ENCODE measurements at places on chromosomes 2 and 18. TPM values are rescaled to one million over a fixed set of nuclear protein-coding genes. Genes with fewer than 3 reads are reported as not detected.

The CDH19 gene
- total RNA-seq: not detected

GRCh38 chr2:74843899-74844298 lies 10.0 kb downstream of the HK2 start:
- peaks cover 89% of the 10 kb centered on the region for H3K4me1 ChIP-seq
- peak overlapping the region; percentile 81 for H3K27ac ChIP-seq
- no peaks in the 10 kb centered on the region for H3K27me3 ChIP-seq
- peaks cover 15% of the 10 kb centered on the region for H3K36me3 ChIP-seq

GRCh38 chr2:174846218-174846617 lies 81.9 kb upstream of the CHRNA1 start:
- no peak overlapping the region for H3K27ac ChIP-seq
- no peaks in the 10 kb centered on the region for H3K36me3 ChIP-seq
- peaks cover 20% of the 10 kb centered on the region for H3K4me1 ChIP-seq
- no peak for DNase-seq
- no peaks in the 10 kb centered on the region for H3K27me3 ChIP-seq
- H3K4me3 ChIP-seq: no peak overlapping the region

GRCh38 chr18:5478261-5478660 lies 65.5 kb downstream of the EPB41L3 start:
- H3K27ac ChIP-seq: no peak overlapping the region
- DNase-seq: no peak
- H3K36me3 ChIP-seq: no peaks in the 10 kb centered on the region

DNA sequence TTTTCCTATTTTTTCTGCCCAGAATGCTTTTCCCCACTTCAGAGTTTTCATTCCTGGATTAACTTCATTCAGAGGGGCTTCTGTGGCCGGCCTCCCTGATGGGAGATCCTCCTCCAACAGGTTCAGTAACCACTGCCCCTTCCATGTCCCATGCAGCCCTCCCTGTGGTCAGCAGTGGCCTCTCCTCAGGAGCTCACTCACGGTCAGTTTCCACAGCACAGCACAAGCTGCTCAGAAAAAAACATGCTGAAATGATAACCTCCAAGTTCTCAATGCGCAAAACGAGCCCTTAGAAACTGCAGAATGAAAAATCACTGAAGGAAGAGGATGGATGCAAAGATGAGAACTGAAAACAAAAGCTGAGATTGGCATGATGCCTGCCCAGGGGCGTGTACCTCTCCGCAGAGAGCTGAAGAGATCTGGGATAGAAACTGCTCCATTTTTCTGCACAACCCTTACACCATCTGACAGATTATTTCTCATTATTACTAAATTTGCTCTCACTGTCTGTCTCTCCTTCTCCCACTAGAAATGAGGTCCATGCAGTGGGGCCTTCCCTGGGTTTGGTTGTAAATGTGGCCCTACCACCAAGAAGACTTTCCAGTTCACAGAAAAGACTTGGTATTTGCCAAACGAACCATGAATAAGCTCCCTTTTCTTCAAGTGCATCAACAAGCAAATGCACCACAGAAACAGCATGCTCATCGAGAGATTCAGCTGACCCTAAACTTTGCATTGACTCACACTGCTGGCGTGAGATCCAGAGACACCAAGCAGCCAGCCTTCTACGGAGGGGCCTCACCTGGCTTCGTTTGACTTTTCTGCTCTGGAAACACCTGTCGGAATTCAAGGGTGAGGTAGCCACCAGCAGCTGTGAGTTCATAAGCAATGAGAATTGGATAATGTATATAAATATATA lies 51.5 kb downstream of the TMEM18 start:
- no peaks in the 10 kb centered on the region for H3K36me3 ChIP-seq
- no peak for DNase-seq
- no peaks in the 10 kb centered on the region for H3K27me3 ChIP-seq
- no peaks in the 10 kb centered on the region for H3K4me1 ChIP-seq
- no peak overlapping the region for H3K4me3 ChIP-seq

DNA sequence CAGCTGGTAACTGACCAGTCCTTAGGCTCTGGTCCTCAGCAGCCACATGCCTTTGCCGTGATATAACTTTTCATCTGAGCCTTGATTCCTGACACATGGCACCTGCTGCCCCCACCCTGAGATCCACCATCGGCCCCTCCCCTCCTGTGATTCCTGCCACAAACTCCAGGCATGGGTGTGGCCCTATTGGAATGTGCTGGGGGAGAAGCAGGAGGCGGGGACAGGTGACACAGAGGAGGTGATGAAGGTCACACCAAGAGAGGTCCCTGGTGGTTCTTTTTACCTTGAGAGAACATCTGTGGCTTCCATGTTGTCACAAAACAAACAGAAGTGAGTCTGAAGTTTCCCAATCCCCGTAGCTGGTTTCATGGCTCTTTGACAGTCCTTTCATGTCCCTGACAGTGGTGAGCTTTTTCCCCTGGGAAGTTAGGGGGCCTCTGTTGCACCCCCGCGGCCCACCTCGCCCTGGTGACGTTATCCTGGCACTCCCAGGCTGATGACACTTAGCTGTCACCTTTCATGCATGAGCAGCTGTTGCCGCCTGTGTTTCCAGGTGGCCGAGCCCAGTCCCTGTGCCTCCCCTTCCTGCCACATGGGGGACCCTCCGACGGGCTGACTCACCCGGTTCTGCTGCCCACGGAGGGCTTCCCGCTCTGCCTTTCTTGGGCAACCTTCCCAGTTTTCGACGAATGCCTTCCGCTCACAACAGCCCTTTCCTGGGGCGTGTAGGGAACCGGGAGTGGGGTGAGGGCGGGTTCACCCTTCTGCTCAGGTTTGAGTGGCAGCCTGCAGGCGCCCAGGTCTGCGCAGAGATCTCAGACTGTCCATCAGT lies 66.3 kb upstream of the GLI2 start:
- H3K27me3 ChIP-seq: peaks cover 15% of the 10 kb centered on the region
- no peak overlapping the region for H3K27ac ChIP-seq
- no peaks in the 10 kb centered on the region for H3K36me3 ChIP-seq

GRCh38 chr2:8324164-8324856 lies 357.5 kb upstream of the ID2 start:
- peaks cover 3% of the 10 kb centered on the region for H3K36me3 ChIP-seq
- no peak for DNase-seq
- peak overlapping the region; percentile 2 for H3K4me3 ChIP-seq
- peaks cover 39% of the 10 kb centered on the region for H3K4me1 ChIP-seq
- peaks cover 31% of the 10 kb centered on the region for H3K27me3 ChIP-seq

DNA sequence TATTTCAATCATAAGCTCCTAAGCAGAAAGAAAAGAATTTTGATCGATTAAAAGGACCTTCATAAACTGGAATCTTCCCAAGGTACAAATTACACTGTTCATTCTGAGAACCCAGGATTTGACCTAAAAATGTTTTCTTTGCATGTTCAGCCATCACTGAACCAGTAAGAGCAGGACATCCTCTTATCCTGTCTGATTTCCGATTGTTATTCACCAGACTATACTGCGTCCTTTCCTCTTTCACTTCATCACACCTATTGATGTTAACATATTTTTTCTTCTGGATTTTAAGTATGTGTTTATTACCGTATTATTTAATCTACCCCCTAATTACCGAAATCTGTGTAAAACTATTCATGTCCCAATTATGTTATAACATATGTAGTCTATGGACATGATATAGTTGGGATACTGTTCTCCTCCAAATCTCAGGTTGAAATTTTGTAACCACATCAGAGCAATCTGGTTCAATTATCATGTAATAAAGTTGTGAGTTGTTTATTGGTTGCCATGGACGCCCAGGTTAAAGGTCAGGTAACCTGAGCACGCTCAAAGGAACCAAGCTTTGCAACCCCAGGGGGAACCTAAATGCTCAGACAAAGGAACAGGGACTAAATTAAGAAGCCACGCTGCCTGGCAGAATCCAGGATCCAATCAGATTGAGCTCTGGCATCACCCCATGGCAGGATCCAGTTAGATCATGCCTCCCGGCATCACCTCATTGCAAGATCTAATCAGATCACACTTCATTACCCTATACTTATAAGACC lies 11.6 kb upstream of the TBC1D8 start:
- no peaks in the 10 kb centered on the region for H3K27me3 ChIP-seq
- no peak for DNase-seq
- no peak overlapping the region for H3K27ac ChIP-seq
- H3K4me1 ChIP-seq: no peaks in the 10 kb centered on the region

DNA sequence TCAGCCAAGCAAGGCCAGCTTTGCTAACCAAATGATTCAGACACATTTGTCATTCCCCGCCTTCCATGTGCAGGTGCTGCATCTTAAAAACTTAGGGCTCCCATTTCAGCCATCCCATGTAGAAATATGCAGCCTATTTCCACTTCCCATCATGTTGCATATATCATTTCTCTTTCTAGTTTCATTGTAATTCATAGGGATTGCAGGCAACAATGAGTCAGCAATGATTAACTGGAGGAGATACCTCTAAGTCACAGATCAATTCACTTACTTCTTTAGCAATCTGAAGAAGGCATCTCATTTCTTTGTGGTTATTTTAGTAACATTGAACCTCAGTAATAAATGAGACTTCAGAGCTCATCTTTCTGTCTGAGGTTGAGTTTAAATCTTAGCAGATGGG lies 276.1 kb upstream of the PKDCC start:
- H3K4me1 ChIP-seq: no peaks in the 10 kb centered on the region
- H3K36me3 ChIP-seq: no peaks in the 10 kb centered on the region

DNA sequence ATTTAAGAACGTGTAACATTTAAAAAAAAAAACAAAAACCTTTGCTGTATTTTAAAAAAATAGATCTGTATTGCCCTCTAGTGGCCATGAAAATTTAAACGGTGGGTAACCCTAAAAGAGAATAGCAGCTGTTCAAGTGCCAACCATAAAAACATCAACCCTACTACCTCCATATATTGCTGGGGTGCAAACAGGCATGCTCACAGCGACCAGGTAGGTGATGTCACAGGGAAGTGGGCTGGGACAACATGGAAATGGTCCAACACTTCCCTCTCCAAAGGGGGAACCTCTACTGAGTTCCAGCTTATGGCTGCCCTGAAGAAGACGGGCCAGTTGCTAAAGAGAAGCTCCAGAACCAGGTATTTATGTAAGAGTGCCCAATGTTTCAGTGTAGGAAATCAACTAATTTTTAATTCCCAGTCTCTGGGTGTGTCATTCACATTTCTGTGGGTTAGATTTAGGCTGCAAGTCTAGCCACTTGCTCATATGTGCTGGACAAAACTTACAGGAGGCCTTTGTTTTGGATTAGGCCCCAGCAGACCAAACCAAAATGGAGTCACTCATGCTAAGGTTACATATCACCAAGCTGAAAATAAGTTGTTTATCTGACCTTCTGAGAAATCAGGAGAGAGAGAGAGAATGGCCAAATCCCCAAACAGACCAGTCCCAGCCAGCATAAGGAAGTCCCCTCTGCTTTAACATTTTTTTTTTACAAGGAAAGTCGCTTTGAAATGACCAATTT lies 54.5 kb downstream of the SKA1 start:
- DNase-seq: no peak
- H3K27ac ChIP-seq: no peak overlapping the region
- H3K4me3 ChIP-seq: no peak overlapping the region

GRCh38 chr2:222037211-222037610 lies 261.6 kb downstream of the PAX3 start:
- no peak overlapping the region for H3K27ac ChIP-seq
- no peaks in the 10 kb centered on the region for H3K36me3 ChIP-seq
- no peak overlapping the region for H3K4me3 ChIP-seq
- no peaks in the 10 kb centered on the region for H3K4me1 ChIP-seq
- DNase-seq: no peak

DNA sequence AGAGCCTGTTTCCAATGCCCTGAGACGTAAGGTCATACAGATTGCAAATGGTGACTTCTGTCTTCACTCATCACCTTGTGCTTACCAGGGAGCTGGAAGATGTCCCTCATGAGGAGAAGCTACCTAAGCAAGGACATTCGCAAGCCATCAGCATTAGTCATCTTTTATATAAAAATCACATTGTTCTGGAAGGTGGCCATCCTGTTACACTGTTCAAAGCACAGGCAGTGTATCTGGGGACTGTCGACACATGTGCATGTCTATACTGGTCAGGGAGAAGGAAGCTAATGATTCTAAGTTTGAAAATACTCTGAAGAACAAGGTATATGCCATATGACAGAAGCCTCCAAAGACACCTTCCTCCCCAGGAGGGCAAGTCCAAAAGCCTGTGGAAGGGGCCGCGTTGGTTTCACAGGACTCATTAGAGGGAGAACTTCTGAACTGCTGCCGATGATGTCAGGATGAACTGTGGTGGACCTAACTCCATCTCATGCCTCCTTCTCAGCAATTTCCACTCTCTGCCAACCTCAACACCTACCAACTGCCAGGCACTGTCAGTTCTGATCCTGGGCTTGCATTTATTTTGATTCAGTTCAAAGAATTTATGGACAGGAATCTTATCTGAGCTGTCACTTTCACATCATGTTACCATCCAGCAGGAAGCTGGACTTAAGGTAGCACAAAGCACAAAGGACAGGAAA lies 39.4 kb downstream of the DNER start:
- H3K27me3 ChIP-seq: peaks cover 11% of the 10 kb centered on the region
- no peaks in the 10 kb centered on the region for H3K36me3 ChIP-seq
- H3K4me3 ChIP-seq: no peak overlapping the region

GRCh38 chr2:222673883-222674282 lies 2.4 kb downstream of the MOGAT1 start:
- H3K27ac ChIP-seq: no peak overlapping the region
- H3K4me1 ChIP-seq: peaks cover 7% of the 10 kb centered on the region
- DNase-seq: no peak
- no peak overlapping the region for H3K4me3 ChIP-seq
- H3K27me3 ChIP-seq: peaks cover 66% of the 10 kb centered on the region

GRCh38 chr2:202624133-202624532 lies 10.6 kb upstream of the FAM117B start:
- DNase-seq: no peak
- no peaks in the 10 kb centered on the region for H3K27me3 ChIP-seq
- H3K36me3 ChIP-seq: no peaks in the 10 kb centered on the region
- H3K27ac ChIP-seq: no peak overlapping the region
- H3K4me1 ChIP-seq: no peaks in the 10 kb centered on the region
- H3K4me3 ChIP-seq: no peak overlapping the region

- H3K27ac ChIP-seq: no peak overlapping the region
- peaks cover 27% of the 10 kb centered on the region for H3K4me1 ChIP-seq
- peaks cover 2% of the 10 kb centered on the region for H3K27me3 ChIP-seq
- H3K4me3 ChIP-seq: no peak overlapping the region
- H3K36me3 ChIP-seq: peaks cover 8% of the 10 kb centered on the region
Observed at GRCh38 chr18:23240609-23240930, 105.3 kb downstream of the CABLES1 start.

GRCh38 chr2:164567335-164567989 lies 53.8 kb downstream of the GRB14 start:
- no peak overlapping the region for H3K27ac ChIP-seq
- no peaks in the 10 kb centered on the region for H3K4me1 ChIP-seq
- H3K4me3 ChIP-seq: no peak overlapping the region
- no peak for DNase-seq

DNA sequence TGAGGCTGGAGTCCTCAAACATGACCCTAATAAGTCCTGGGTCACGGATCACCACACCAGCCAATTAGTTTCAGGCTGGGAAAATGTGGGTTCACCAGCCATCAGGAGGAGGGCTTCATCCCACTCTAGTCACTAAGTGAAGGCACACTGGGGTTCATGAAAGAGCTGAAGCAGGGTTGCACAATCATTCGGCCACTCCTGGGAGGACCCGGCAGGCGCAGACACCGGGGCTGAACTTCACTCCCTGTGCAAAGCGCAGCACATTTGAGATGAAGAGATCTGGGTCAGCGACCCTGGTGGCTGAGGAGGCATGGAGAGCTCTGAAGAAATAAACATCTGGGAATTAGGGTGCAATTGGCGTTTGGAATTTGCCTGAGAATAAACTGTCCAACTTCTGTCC lies 684.4 kb upstream of the SALL3 start:
- no peak overlapping the region for H3K4me3 ChIP-seq
- no peaks in the 10 kb centered on the region for H3K4me1 ChIP-seq
- no peaks in the 10 kb centered on the region for H3K36me3 ChIP-seq
- no peak overlapping the region for H3K27ac ChIP-seq
- H3K27me3 ChIP-seq: peaks cover 2% of the 10 kb centered on the region
- DNase-seq: no peak
